ENCODE measurements at places on chromosomes 4 and X.
A peak's percentile ranks its signal among the peaks of the same experiment; 100 is the strongest.

GRCh38 chr4:97525236-97525635 is 618.0 kb downstream of the STPG2 start:
- no peaks in the 10 kb centered on the region for H3K36me3 ChIP-seq
- H3K27me3 ChIP-seq: no peaks in the 10 kb centered on the region
- no peak for DNase-seq
- H3K4me3 ChIP-seq: no peak overlapping the region

DNA sequence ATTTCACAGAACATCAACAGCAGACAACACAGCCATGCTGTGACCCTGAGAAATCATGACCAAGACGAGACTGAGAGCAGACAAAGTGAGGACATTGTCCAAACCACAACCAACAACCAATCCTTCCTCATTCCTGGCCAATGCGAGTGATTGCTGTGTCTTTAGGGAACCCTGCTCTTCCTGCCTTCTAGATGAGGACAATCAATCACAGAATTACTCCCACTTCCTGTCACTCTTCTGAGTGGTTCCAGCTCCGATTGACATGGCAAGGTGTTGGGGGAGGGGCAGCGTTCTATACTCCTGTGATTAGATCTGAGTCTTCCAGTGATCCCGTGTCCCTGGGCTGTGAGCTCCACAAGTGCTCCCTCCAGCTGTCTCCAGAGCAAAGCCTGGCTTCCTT is 227.8 kb downstream of the STIM2 start:
- no peaks in the 10 kb centered on the region for H3K36me3 ChIP-seq
- H3K4me1 ChIP-seq: no peaks in the 10 kb centered on the region
- no peak overlapping the region for H3K4me3 ChIP-seq
- H3K27ac ChIP-seq: no peak overlapping the region
- DNase-seq: no peak
- no peaks in the 10 kb centered on the region for H3K27me3 ChIP-seq

DNA sequence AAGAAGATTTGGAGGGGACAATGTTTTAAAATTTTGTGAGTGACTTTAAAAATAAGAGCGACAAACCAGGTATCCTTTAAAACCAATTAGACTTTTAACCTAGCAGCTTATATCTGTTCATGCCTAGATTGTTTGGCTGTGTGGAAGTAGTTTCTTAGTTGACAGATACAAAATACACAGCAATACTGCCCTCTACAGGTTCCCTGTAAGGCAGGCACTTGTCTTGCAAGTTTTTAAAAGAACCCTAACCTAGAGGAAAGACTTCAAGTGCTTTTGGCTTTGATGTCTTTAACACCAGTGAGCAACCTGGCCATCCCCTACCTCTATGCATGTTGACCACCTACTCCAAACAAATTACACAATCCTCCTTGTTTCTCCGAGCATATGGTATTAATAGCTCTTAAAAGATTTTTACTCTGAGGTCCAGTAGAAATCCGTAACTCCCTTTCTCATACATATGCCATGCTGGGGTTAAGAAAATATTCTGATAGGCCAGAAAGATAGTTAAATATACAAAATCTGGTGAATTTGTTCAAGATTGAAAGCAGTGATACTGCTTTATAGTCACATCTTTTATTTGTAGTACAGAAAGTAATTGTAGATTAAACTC is 273.0 kb downstream of the ARHGAP24 start:
- H3K27ac ChIP-seq: no peak overlapping the region
- no peaks in the 10 kb centered on the region for H3K36me3 ChIP-seq
- no peak overlapping the region for H3K4me3 ChIP-seq

- no peak overlapping the region for H3K27ac ChIP-seq
- H3K36me3 ChIP-seq: no peaks in the 10 kb centered on the region
- no peaks in the 10 kb centered on the region for H3K27me3 ChIP-seq
Observed at GRCh38 chr4:4762909-4763821, 96.3 kb upstream of the MSX1 start.

- H3K4me3 ChIP-seq: no peak overlapping the region
- H3K27ac ChIP-seq: no peak overlapping the region
- no peaks in the 10 kb centered on the region for H3K36me3 ChIP-seq
Observed at GRCh38 chr4:121227341-121227792, 63.2 kb upstream of the TNIP3 start.

DNA sequence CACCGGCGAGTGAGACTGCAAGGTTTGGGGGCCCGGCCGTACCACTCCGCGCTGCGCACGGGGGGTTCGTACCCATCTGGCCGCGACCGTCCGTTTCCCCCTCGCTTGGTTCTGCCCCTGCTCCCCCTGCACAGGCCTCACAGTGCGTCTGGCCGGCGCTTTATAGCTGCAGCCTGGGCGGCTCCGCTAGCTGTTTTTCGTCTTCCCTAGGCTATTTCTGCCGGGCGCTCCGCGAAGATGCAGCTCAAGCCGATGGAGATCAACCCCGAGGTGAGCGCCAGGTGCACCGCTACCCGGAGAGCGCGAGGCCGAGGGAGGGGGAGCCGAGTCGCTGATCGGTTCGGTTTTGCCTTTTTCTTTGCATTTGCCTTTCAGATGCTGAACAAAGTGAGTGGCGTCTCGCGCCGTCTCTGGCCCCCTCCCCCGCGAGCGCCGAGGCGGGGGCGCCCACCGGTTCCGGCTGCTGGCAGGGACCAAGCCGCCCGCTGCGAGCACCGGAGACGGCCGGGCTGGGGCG is at the start of gene UCHL1:
TSS of gene UCHL1 (plus strand) at position 189 of the 517 bp plus-strand sequence. CDS start at position 238, 49 bp downstream.
- no peaks in the 10 kb centered on the region for H3K36me3 ChIP-seq
- H3K4me3 ChIP-seq: no peak within 1 kb of the TSS
- no peak for DNase-seq
- no peaks in the 10 kb centered on the region for H3K4me1 ChIP-seq
- no peak within 1 kb of the TSS for H3K27ac ChIP-seq

DNA sequence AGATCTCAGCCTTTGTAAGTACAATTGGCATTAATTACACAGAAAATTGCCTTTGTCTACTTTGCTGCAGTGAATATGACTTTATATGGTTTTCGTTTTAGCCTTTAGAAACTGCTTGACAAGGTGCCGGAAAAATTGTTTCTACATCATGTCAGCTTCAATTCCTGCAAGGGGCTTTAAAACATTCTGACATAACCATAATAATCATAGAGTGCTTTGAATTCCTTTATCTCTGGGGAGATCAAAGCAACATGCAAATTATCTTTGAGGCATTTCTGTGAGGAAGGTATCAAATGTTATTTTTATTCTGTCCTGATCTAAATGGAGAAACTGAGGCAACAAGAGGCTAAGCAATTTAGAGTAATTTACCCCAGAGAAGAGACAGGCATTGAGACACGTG is 57.8 kb downstream of the MMRN1 start:
- H3K36me3 ChIP-seq: no peaks in the 10 kb centered on the region
- no peak overlapping the region for H3K4me3 ChIP-seq
- H3K4me1 ChIP-seq: no peaks in the 10 kb centered on the region
- no peak overlapping the region for H3K27ac ChIP-seq

DNA sequence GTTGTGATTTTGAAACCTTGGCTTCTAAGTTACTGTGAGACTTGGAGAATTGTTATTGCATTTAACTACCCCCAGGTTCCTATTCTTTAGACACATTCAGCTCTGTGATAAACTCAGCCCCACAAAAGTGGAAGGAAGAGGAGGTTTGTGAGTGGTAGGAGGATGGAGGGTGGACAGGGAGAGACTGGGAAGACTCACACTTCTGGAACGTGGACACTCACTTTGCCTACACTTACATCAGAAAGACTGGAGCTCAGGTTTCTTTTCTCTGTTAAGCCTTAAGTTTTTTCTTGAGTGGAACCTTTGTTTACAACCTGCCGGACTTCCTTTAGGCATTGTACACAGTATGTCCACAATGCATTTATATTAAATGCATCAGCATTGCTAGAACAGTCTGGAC is 99.0 kb downstream of the AREG start:
- H3K27me3 ChIP-seq: no peaks in the 10 kb centered on the region
- no peak overlapping the region for H3K27ac ChIP-seq
- H3K4me3 ChIP-seq: no peak overlapping the region
- no peaks in the 10 kb centered on the region for H3K4me1 ChIP-seq
- no peak for DNase-seq
- no peaks in the 10 kb centered on the region for H3K36me3 ChIP-seq

GRCh38 chrX:140733766-140734342 is 24.3 kb downstream of the LINC00632 start:
- peak; percentile 10 for DNase-seq
- H3K4me1 ChIP-seq: no peaks in the 10 kb centered on the region

DNA sequence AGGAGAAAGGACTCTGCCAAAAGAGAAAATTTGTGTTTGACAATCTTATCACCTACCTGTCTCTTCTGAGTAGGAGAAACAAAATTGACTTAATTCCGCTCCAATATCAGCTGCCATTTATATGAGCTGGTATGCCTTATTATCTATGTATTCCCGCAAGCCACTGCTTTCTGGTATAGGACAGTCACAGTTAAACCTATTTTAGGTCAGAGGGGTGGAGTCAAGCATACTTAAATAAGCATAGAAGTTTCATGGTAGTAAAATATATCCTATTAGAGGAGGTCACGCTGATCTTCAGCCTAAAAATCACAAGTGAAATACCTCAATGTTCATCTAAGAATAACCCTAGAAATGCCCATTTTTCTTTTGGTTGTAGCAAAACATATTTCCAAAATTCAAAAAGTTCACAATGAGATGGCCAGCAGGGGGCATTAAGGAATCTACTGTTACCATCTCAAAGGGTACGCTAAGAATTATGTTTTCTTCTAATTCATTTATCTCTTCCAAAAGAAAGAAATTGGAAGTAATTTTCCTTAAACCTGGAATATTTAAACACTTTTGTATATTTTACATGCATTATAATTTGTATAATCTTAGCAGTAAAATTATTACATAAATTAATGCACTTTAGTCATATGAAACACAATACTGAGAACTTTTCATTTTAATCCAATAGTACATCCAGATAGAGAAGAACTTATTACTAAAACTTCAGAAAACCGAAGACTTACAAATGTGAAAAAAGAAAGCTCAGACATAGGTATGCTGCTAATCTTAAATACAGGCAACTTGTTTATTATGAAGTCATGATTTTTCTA is 10.5 kb downstream of the PPAT start:
- DNase-seq: no peak
- no peak overlapping the region for H3K4me3 ChIP-seq
- H3K27ac ChIP-seq: no peak overlapping the region
- no peaks in the 10 kb centered on the region for H3K36me3 ChIP-seq

- no peaks in the 10 kb centered on the region for H3K36me3 ChIP-seq
- no peak overlapping the region for H3K27ac ChIP-seq
- DNase-seq: no peak
- H3K4me3 ChIP-seq: no peak overlapping the region
- H3K4me1 ChIP-seq: no peaks in the 10 kb centered on the region
- no peaks in the 10 kb centered on the region for H3K27me3 ChIP-seq
Observed at GRCh38 chrX:54482839-54483593, 13.0 kb downstream of the FGD1 start.

GRCh38 chrX:100070334-100070849 is 339.7 kb downstream of the PCDH19 start:
- H3K4me3 ChIP-seq: no peak overlapping the region
- no peak overlapping the region for H3K27ac ChIP-seq
- H3K4me1 ChIP-seq: no peaks in the 10 kb centered on the region

DNA sequence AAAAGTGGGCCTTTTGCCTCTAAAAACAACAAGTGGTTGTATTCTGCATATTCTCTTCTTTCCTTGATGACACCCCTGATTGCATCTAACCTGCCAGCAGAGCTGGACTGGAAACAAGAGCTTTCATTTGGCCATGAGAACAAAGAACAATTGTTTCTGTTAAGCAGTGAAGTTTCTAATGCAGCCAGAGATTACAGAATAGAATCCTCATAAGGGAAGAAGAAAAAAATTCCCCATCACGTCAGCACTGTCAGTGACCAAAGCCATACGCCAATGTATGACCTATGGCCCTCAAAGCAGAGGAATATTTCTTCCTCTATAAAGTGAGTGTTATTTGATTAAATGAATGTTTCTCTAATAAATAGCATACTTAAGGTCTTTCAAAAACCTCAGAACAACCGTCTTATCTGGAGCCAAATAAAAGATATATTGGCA is 529.1 kb upstream of the INTU start:
- no peaks in the 10 kb centered on the region for H3K36me3 ChIP-seq
- H3K27me3 ChIP-seq: no peaks in the 10 kb centered on the region
- H3K4me3 ChIP-seq: no peak overlapping the region
- H3K4me1 ChIP-seq: no peaks in the 10 kb centered on the region
- no peak overlapping the region for H3K27ac ChIP-seq

DNA sequence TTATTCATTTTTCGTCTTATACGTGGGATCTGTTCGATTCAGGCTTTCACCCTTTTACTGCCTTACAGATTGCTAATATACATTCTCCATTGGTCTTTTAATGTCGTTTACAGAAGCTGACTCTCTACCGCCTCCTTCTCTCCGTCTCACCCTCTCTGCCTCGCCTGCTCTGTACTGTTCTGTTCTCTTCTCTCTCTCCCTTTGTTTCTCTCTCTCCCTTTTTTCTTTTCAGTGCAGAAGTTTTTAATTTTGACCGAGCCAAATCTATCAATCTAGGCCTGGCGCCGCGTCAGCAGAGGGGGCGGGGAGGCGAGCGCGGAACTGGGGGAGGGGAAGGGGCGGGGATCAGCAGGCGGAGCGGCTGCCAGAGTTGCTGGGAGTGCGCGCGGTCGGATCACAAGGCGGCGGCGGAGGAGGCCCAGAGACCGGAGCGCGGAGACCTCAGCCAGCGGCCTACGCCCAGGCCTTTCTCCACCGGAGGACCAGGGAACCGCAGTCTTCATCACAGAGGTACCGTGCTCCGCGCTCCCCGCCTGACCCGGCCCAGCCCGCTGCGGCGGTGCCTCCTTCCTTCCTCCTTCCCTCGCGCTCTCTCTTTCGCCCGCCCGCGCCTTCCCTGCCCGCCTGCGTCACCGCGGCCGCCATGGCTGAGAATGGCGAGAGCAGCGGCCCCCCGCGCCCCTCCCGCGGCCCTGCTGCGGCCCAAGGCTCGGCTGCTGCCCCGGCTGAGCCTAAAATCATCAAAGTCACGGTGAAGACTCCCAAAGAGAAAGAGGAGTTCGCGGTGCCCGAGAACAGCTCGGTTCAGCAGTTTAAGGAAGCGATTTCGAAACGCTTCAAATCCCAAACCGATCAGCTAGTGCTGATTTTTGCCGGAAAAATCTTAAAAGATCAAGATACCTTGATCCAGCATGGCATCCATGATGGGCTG is at the start of gene UBQLN2:
TSS of gene UBQLN2 (plus strand) at position 397 of the 931 bp plus-strand sequence. CDS start at position 644, 247 bp downstream.
- H3K27me3 ChIP-seq: no peaks in the 10 kb centered on the region
- H3K27ac ChIP-seq: peak within 1 kb of the TSS; percentile 93
- H3K4me3 ChIP-seq: peak within 1 kb of the TSS; percentile 51
- peaks cover 37% of the 10 kb centered on the region for H3K4me1 ChIP-seq
- peak; percentile 82 for DNase-seq

GRCh38 chr4:100929758-100930157 is 411.9 kb upstream of the EMCN start:
- H3K4me1 ChIP-seq: no peaks in the 10 kb centered on the region
- H3K36me3 ChIP-seq: no peaks in the 10 kb centered on the region
- no peak for DNase-seq
- H3K27ac ChIP-seq: no peak overlapping the region
- H3K27me3 ChIP-seq: no peaks in the 10 kb centered on the region

- peaks cover 26% of the 10 kb centered on the region for H3K4me1 ChIP-seq
- DNase-seq: no peak
- no peak overlapping the region for H3K27ac ChIP-seq
- no peak overlapping the region for H3K4me3 ChIP-seq
Observed at GRCh38 chrX:47579537-47579936, 2.7 kb upstream of the TIMP1 start.

All from DND-41 (cell line).